ENCODE measurements at places on chromosomes 16 and 17.

GRCh38 chr17:15441315-15441714 lies 26.1 kb downstream of the CDRT4 start:
- DNase-seq: no peak

- DNase-seq: no peak
Measured at GRCh38 chr16:14002416-14002990, 68.6 kb upstream of the MRTFB start.

GRCh38 chr17:28372203-28372944 lies 880 bp downstream of the SARM1 start:
- no peak for DNase-seq

DNA sequence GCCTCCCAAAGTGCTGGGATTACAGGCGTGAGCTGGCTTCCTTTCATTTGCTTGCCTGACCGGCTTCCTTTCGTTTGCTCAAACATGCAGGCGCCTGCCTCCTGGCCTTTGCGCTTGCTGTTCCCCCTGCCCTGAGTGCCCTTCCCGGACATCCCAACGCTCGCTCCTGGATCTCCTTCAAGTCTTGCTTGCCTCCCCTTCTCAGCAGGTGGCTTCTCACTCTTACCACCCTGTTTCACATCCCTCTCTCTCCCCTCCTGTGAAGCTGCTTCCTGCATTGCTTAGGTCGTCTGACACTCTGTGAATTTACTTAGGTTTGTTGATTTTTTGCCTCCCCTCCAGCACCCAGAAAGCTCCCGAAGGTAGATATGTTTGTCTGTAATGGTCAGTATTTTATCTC lies 25.6 kb upstream of the NDRG4 start:
- no peak for DNase-seq

DNA sequence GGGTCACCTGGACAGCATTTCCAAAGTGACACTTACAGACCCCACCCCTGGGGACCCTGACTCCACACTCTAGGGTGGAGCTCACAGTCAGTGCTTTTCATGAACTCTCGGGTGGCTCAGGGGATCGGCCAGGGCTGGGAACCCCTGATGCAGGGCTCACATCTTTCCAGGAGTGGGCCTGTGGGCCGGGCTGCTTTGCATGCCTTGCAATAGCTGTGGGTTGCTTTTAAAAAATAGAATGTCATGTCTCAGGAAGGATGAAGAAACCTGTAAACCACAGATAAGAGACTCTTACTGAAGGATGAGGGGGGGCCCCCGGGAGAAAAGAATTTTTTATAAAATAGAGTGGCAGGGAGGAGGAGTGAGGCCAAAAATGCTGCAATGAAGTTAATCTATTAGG lies 40.2 kb downstream of the RBFOX3 start:
- no peak for DNase-seq

- DNase-seq: no peak
Measured at GRCh38 chr16:51433599-51433998, 282.5 kb upstream of the SALL1 start.
